CD4-positive, alpha-beta T cell (primary cell): ENCODE measurements at places on chromosomes 7 and 10.

GRCh38 chr7:17408245-17408903 lies 109.9 kb downstream of the AHR start:
- DNase-seq, result no peak

DNA sequence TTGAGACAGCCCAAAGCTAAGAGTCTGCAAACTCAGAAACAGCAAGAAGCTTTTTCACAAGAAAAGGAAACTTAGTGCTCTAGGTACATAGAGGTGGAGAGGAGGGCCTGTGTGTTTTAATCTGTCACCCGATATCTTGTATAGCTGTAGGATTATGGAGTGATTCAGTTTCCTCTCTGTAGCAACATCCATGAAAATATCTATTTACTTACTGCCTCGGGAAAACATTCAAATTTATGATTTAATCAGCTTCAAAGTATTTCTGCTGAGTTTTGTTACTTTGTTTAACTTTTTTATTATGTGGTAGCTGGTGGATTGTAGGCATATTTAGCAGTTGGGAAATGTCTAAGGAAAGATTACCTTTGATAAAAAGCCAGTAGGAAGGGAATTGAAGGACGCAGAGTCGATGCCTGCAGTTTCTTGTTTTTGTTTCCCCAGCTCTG lies 292.0 kb downstream of the CCDC3 start:
- no peak for DNase-seq

DNA sequence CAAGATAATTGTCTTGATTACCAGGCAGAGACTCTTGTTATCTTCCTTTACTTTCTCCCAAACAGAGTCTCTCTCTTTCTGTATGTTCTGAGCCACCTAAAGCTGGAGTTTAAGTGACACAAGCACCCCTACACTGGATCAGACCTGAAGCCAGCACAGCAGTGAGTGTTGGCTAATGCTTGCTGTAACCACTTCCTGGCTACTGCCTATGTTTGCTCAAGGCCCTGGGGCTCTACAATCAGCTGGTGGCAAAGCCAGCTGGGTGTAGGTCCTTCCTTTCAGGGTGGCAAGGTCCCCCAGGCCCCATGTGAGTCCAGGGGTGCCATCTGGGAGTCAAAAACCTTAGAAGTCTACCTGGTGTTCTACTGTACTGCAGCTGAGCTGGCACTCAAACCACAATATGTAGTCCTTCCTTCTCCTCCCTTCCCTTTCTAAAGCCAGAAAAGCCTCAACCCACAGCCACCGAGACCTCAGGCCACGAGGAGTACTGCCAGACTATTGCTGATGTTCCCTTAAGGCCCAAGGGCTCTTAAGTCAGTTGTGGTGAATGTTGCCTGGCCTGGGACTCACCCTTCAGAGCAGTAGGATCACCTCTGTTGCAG lies 416.3 kb downstream of the ADRA2A start:
- no peak for DNase-seq

- no peak for DNase-seq
Measured at GRCh38 chr7:114414156-114415063, at the start of gene FOXP2. TSS of gene FOXP2 (plus strand) at chr7:114414815. CDS start at chr7:114426512, 11,697 bp downstream.

- DNase-seq, result no peak
Measured at GRCh38 chr10:35611750-35612149, 6.6 kb downstream of the GJD4 start.

DNA sequence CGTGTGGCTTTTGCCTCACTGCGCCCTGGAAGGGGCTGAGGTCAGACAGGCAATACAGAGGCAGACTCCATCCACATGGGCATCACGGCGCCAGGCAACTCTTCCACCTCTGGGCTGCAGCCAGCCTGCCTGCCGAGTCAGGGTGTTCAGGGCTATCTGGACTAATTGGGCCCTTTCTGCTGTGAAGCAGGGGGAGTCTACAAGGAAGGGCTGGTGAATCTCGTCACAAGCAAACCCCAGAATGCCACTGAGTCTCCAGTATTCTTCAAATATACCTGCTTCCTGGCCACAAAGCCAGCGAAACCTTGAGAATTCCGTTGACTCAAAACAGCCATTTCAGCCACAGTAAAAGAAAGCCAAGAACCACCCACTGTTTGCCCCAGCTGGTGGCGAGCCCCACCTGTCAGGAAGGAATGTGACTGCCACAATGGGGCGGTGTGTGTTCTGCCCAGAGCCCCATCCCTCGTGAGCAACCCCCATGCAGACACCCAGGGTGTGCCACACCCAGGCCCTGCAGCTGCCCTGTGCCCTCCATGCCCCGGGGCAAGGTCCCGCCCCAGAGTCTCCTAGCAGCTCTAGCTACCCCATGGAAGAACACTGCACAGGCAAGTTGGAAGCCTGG lies 117.3 kb downstream of the FAM53B start:
- DNase-seq, result peak; percentile 26

DNA sequence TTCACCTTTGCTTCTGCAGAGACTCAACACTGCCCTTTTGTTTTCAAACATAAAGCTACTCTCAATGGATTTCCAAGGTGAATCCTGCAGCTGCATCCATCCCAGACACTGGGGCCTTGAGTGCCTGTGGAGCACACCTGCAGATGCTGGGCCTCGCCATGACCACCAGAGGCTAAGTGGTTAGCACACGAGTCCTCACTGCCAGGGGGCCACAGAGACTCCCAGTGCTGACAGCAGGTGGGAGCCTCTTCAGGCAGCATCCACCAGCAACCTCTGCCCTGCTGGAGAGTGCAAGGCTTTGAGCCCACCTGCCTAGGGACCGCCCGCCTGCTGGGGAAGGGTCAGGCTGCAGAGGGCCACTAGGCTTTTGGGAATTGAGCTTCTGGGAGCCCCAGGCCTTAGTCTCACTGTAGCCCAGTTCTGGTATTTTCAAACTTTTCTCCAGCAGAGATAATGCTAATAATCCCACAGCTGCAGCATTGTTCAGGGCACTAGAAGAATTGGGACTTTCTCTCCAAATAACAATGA lies 9.4 kb upstream of the HPS1 start:
- no peak for DNase-seq

DNA sequence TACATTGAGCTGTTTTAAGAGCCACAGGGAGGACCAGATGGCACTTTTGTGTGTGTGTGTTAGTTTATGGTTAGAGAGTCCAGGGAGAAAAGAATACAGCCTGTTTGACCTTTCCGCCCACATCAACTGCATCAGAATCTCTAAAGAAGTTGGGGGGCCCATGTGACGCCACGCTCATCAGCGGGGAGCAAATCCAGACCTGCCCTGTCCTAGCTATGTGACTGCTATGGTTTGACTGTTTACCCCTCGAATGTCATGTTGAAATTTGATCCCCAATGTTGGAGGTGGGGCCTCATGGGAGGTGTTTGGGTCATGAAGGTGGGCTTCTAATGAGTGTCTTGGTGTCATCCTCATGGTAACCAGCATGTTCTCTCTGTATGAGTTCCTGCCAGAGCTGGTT lies 128.0 kb downstream of the ADRA2A start:
- DNase-seq, result no peak

GRCh38 chr7:22730066-22730710 lies 3.2 kb downstream of the IL6 start:
- DNase-seq, result no peak

GRCh38 chr7:123573896-123574467 lies 16.4 kb upstream of the NDUFA5 start:
- no peak for DNase-seq

GRCh38 chr7:16961641-16962040 lies 79.9 kb upstream of the AGR3 start:
- DNase-seq, result no peak
